DMS153 (cell line): ENCODE measurements at places on chromosomes 1 and 21.

DNA sequence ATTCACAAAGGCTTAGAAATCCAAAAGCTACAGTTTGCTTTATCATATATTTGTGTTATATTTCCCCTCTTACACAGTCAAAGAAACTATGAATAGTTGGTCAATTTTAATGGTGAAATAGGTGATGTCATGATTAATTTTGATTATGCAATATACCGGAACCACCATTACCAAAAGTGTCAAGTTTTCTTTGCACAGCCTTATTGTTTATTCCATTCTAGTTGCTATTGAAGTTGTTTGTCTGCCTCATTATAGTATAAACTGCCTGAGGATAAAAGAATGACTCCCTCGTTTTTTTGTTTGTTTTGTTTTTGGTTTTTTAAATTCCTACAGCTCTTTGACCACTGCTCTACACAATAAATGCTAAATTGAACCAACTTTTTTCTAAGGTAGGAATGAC lies 690.6 kb upstream of the ZP4 start:
- no peak for DNase-seq

DNA sequence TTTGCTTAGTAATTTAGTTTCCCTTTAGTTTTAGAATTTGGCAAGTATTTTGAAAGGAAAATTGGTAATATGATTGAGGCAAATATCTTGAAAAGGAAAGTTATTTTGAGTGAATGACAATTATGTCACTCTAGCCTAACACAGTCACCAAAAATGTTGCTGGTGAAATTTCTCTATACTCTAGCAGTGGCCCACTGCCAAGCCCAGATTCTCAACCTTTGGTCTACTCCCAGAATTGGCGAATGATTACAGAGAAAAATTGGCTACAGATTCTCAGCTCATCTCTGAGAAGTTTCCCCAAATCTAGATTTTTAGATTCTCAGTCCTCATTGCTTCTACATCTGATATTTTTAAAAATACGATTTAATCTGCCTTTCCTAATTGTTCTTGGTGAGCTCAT lies 84.9 kb downstream of the PIGK start:
- DNase-seq: no peak

GRCh38 chr1:43585557-43585956 lies 54.9 kb downstream of the PTPRF start:
- no peak for DNase-seq

GRCh38 chr1:62230718-62231117 lies 36.1 kb downstream of the L1TD1 start:
- no peak for DNase-seq

DNA sequence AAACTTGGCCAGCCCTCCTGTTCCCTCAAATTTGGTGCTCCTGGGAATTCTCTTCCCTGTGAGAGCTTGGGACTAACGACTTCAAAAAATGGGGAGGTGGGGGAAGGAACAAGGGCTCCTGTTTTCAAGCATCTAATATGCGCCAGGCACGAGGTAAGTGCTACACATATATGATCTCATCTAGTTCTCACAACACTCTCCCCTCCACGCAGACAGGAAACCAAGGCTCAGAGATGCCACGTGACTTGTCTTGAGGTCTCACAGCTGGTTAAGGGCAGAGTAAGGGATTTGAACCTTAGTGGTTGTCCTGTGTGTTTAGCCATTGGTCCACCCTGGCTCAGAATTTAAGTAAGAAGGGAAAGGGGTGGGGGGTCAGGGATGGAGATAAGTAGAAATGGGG lies 125.9 kb downstream of the DMRTB1 start:
- DNase-seq: no peak

DNA sequence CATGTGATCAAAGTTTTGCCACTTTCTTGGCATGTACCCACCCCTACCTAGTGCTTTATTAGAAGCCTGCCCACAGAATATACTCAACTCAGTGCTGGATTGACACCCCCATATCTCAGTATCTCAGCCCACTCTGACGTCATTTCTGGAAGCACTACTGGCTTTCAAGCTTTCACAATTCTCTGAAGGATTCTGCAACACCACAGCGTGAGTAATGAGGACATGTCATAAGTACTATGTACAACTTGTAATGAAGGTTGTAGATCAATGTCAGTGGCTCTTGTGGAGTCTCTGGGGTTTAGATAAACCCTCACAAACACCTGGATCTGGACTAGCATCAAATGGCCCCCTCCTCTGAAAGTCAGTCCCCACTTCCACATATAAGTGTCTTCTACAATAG lies 57.2 kb downstream of the TNFSF4 start:
- DNase-seq: no peak

DNA sequence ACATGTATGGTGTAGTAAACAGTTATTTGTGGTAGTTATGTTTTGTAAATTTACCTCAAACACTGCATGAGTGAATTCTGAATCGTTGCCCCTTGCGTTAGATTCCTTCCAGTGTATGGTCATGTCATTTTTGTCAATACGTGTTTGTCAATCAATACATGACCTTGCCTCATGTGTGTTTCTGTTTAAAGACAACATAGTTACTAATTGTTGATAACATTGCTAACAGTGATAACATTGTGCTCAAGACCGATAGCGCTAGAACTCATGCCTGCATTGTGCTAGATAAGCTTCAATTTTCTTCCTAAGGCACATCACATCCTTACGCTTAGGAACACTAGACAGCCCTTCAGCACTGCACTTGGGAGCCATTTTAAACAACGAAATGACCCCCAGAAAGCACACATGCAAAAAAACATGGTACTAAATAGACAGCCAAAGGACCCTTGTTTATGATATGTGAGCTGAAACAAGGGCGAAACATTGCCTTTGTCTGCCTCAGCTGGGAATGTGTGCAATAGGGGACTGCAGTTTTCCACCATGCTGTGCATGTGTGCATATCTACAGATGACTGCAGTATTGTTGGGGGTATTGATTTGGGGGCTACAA lies 37.3 kb downstream of the MRPS6 start:
- no peak for DNase-seq

GRCh38 chr1:206446688-206447421 lies 23.4 kb upstream of the IKBKE start:
- no peak for DNase-seq

- DNase-seq: no peak
Measured at GRCh38 chr1:167564612-167565270, 11.2 kb upstream of the CREG1 start.

DNA sequence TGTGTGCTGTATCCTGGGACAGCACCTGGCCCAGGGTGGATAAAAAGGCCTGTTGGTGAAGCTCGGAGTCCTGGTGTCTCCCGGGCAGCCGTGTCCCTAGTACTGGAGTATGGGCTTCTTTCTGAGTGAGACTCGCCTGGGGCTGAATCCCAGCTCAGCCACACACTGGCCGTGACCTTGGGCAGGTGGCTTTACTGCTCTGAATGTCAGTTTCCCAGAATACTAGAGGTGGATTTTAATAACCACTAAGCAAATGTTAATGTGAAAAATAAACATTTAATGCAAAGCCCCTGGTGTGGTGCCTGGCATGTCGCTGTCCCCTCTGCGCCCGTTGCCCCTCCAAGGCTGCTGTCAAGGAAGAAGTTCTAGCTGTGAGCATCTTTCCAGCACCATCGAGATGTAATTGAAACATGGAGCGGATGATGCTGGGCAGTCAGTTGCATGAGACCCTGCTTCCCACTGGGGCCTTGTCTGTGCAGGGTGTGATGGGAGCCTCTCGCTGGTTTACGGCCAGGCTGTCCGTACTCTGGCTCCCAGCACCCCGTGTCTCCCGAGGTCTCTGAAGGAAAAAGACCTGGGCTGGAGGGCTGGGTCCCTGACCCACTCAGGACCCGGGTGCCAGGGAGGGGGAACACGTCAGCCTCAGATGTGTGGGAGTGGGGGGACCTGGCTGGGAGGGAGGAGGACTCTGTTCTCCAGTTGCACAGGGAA lies 527.8 kb downstream of the MATN1 start:
- no peak for DNase-seq

GRCh38 chr1:7430047-7430608 lies 341.0 kb upstream of the VAMP3 start:
- DNase-seq: no peak

DNA sequence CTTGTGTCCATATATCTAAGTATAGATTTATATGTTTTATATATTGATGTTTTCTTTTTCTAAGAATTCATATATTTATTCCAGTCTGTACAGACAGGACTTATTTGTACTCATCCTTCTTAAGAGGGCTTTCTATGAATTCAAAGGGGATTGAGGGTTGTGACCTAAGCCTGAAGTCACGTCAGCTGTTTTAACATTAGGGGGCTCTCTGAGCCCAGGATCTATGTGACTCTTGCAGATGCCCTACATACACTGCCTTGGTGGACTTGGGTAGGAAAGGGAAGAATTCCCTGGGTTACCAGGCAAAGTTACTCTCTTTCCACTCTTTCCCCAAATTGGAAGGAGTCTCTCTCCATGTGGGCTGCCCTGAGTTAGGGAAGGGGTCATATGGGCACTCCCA lies 283.8 kb upstream of the DAB1 start:
- DNase-seq: no peak

GRCh38 chr1:156421062-156421938 lies 52.3 kb downstream of the RHBG start:
- DNase-seq: peak; percentile 91

DNA sequence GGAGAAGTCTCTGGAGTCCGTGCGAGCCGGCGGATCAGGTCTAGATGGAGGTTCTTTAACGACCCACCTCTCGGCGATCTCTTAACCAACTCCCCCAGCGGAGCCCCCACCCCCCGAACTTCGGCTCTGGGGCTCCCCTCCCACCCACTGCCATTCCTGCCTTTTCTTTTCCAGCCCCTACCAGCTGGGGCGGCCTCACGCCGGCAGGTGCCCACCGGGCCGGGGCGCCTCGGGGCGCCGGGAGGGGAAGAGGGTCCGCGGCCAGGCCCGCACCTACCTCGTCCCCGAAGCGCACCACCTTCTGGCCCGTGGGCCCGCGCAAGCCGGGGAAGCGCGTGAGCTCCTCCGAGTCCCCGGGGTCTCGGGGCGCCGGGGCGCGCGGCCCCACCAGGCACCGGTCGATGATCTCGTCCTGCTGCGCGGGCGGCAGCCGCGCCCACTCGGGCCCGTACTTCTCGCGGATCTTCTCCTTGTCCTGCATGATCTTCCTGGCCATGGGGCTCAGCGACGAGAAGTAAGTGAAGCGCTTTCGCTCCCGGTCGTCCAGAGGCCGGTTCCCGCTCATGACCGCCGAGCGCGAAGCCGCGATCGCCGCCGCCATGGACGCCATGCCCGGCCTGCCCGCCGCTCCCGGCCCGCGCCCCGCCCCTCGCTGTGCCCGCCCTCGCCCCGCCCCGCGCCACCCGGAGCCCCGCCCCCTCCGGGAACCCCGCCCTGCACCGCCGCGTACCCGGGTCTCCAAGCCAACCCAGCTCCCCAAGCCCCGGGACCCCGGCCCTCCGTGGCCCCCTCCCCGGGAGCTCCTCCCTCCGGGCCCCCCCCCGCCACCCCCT lies at the start of gene C1orf198:
Gene C1orf198 (minus strand): TSS at position 619 of the 833 bp plus-strand sequence. CDS start 9 bp downstream, at position 610.
- peak; percentile 51 for DNase-seq

GRCh38 chr1:28239004-28239403 lies 3.1 kb downstream of the ATP5IF1 start:
- DNase-seq: no peak

DNA sequence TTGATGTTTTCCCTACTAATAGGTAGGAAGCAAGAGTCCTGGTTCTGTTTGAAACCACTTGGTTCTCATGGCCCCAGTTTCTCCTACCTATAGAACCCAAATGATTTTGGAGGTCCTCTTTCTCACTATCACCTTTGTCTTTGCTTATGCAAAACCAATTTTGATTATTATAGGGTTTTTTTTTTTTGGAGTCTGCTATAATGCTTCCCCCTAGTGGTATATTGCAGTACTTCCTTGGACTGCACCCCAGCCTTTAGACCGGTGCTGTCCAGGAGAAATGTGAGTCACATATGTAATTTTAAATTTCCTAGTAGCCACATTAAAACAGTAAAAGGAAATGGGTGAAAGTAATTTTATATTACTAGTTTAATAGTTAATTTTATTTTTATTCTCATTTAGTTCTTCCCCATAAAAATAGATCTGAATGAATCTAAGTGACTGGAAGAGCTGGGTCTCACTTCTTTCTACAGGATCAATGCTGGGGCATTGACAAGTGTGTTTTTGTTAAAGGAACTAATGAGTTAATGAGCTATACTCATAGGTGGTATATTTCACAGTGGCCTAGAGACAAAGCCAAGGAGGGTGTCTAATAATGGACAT lies 10.6 kb downstream of the FCMR start:
- DNase-seq: peak; percentile 49

- DNase-seq: no peak
Measured at GRCh38 chr1:159207774-159208173, 3.1 kb downstream of the ACKR1 start.

DNA sequence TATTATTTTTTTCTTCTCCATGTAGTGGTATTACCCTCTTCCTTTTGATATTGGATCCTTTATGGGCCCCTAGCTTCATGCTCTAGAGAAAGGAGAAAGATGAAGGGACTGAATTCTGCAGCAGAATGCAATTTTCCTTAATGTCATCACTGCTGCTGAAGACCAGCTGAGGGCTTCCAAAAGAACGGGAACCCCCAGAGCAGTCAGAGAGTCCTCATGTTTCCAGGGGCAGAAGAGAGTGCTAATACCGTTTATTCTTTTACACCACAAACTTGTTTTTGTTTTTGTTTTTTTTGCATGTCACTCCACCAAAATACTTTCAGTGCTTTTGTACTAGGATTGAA lies 21.1 kb upstream of the TBX15 start:
- no peak for DNase-seq

- DNase-seq: no peak
Measured at GRCh38 chr1:81312272-81312754, 488.4 kb upstream of the ADGRL2 start.

DNA sequence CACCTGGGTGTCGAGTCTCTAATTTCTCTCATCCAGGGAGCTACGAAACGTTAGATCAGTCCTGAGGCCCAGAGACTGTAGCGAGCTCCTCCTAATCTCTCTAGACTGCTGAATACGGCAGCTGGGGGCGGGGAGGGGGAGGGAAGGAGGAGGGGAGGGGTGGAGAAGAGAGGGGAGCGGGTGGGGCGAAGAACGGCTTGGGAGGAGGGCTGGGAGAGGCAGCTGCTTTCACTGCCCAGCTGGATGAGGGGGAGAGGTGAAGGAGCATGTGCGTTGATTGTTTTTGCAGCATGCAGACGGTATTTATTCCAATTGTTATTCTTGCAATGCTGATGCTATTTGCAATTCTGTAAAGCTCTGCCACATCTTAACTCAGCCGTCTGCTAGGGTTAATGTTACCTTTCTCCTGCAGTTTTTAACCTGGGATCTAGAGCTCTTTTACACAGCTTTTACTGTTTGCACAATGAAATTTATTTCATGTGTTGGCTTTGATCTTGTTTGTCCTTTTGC lies 790 bp downstream of the DNAJC6 start:
- peak; percentile 50 for DNase-seq

- DNase-seq: no peak
Measured at GRCh38 chr21:44934797-44935532, 4.9 kb upstream of the SLX9 start.
